Upper lobe of right lung (tissue), 1 donor: ENCODE measurements at places on chromosomes 6 and 20. TPM values are rescaled to one million over a fixed set of nuclear protein-coding genes. Genes with fewer than 3 reads are reported as not detected.

DNA sequence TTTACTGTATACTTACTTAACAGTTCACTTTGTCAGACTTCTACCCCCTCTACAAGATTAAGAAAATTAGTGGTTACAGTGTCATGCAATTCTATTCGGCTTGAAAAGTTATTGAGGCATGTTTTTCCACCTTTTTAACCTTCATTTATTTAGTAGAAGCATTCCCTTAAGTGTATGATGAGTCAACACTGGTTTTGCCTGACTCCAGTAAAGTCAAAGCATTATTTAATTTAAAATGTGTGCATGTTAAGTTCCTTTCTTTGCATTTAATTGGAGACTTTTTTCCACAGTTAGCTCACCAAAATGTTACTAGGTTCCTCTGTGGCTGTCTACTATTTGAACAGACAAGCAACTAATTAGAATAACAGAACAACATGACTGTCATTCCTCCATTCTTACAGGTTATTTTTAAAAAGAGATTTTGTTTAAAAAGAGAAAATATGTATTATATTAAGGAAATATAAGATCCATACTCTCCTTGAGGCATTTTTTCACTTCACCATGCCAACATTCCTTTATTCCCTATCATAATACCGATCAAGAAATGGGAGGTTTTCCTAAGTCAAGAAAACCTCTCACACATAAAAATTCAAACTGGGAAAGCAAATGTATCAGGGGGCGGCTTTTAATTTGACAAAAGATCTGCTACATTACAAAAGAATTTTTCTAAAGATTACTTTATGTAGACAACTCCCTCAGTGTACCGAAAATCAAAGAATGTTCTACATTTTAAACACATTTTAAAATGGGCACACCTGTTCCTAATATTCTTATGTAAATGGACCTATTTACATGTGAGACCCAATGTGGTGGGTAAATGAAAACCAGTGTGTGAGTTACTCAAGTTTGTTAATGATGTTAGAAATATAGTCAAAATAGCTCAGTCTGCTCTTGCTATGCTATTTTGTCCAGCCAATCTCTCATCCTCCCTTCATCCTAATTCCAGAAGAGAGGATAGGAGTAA is 361.2 kb downstream of the UTRN start:
- H3K4me3 ChIP-seq, result no peak overlapping the region
- no peak for DNase-seq
- no peaks in the 10 kb centered on the region for H3K36me3 ChIP-seq
- no peak overlapping the region for H3K27ac ChIP-seq
- no peaks in the 10 kb centered on the region for H3K27me3 ChIP-seq

DNA sequence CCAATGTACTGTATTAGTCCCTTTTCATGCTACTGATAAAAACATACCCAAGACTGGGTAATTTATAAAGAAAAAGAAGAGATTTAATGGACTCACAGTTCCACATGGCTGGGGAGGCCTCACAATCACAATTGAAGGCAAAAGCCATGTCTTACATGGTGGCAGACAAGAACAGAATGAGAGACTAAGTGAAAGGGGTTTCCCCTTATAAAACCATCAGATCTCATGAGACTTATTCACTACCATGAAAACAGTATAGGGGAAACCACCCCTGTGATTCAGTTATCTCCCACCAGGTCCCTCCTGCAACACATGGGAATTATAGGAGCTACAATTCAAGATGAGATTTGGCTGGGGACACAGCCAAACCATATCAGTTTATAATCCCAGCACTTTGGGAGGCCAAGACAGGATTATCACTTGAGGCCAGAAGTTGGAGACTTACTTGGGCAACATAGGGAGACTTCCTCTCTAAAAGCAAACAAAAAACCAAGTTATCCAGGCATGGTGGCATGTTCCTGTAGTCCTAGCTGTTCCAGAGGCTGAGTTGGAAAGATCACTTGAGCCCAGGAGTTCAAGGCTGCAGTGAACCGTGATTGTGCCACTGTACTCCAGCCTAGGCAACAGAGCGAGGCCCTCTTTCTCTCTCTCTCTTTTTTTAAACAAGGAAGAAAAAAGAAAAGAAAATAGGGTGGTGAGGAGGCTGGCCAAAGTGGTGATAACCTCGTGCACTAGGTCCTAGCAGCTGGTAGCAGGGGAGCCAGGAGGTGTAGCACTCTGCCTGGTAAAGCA is 22.9 kb upstream of the DDR1 start:
- H3K36me3 ChIP-seq, result no peaks in the 10 kb centered on the region
- H3K4me3 ChIP-seq, result no peak overlapping the region
- H3K27me3 ChIP-seq, result no peaks in the 10 kb centered on the region

DNA sequence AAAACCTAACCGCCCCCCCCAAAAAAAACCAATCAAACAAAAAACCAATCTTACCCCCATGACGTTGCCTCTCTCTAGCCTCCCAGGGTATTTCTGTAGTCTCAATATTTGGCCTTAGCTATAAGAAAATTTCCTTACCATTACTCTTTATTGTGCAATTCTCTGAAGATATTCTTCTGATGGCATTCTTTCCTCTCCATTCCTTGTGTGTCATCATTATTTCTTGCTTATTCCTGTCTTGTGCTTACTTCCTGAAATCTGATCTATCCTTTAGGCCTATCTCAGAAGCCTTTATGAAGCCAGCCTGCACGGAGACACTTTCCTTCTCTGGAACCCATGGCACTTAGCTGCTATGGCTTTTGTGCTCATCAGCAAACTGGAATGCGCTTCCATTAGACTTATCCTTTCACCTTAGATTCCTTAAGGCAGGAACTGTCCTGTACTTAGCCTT is 65.9 kb upstream of the DDR1 start:
- no peaks in the 10 kb centered on the region for H3K36me3 ChIP-seq
- H3K27ac ChIP-seq, result peak overlapping the region; percentile 42
- H3K4me3 ChIP-seq, result no peak overlapping the region
- DNase-seq, result no peak

GRCh38 chr6:3612341-3613041 is 139.0 kb downstream of the PXDC1 start:
- H3K27ac ChIP-seq, result no peak overlapping the region
- H3K36me3 ChIP-seq, result no peaks in the 10 kb centered on the region
- DNase-seq, result no peak
- H3K4me3 ChIP-seq, result no peak overlapping the region
- no peaks in the 10 kb centered on the region for H3K4me1 ChIP-seq

GRCh38 chr6:143400258-143401067 is 50.0 kb downstream of the ADAT2 start:
- no peaks in the 10 kb centered on the region for H3K36me3 ChIP-seq
- no peak for DNase-seq
- H3K4me1 ChIP-seq, result peaks cover 8% of the 10 kb centered on the region
- no peaks in the 10 kb centered on the region for H3K27me3 ChIP-seq
- no peak overlapping the region for H3K4me3 ChIP-seq

GRCh38 chr20:63895202-63895951 is 451 bp downstream of the DNAJC5 start:
- H3K4me1 ChIP-seq, result peaks cover 36% of the 10 kb centered on the region
- no peaks in the 10 kb centered on the region for H3K27me3 ChIP-seq
- peaks cover 21% of the 10 kb centered on the region for H3K36me3 ChIP-seq
- peak overlapping the region; percentile 70 for H3K4me3 ChIP-seq
- DNase-seq, result no peak
- peak overlapping the region; percentile 86 for H3K27ac ChIP-seq

GRCh38 chr20:6381887-6382286 is 259.1 kb upstream of the FERMT1 start:
- no peaks in the 10 kb centered on the region for H3K4me1 ChIP-seq
- H3K27ac ChIP-seq, result no peak overlapping the region
- no peak overlapping the region for H3K4me3 ChIP-seq
- DNase-seq, result no peak
- no peaks in the 10 kb centered on the region for H3K27me3 ChIP-seq
- H3K36me3 ChIP-seq, result no peaks in the 10 kb centered on the region

GRCh38 chr20:48295966-48296421 is 510.7 kb upstream of the SULF2 start:
- no peaks in the 10 kb centered on the region for H3K27me3 ChIP-seq
- H3K4me1 ChIP-seq, result peaks cover 19% of the 10 kb centered on the region
- no peak overlapping the region for H3K4me3 ChIP-seq
- DNase-seq, result no peak
- no peak overlapping the region for H3K27ac ChIP-seq
- no peaks in the 10 kb centered on the region for H3K36me3 ChIP-seq

DNA sequence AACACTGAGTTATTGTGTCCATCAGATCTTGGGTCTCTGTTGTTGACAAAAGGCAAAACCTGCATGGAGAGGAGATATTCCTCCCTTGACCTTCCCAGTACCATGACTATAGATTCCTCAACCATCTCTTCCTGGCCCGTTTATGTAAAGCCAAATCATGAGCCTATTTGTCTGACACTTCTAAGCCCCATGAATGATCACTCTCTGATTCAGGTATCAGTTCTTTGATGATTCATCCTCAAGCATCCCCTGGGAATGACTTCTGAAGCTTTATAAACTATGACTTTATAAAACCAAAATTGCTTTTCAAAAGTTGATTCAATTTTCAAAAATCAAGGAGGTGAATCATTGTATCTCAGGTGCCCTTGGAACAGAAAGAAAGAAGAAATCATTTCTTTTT is 78.7 kb upstream of the LOC128125822 start:
- no peak for DNase-seq
- H3K27ac ChIP-seq, result no peak overlapping the region
- no peaks in the 10 kb centered on the region for H3K36me3 ChIP-seq
- H3K4me3 ChIP-seq, result no peak overlapping the region
- H3K27me3 ChIP-seq, result no peaks in the 10 kb centered on the region

GRCh38 chr6:116352515-116353471 is 18.0 kb upstream of the DSE start:
- H3K4me3 ChIP-seq, result no peak overlapping the region
- no peaks in the 10 kb centered on the region for H3K27me3 ChIP-seq
- H3K36me3 ChIP-seq, result no peaks in the 10 kb centered on the region

GRCh38 chr6:109794201-109794923 is 103.3 kb downstream of the FIG4 start:
- H3K27ac ChIP-seq, result peak overlapping the region; percentile 40
- no peaks in the 10 kb centered on the region for H3K27me3 ChIP-seq
- peaks cover 9% of the 10 kb centered on the region for H3K36me3 ChIP-seq

DNA sequence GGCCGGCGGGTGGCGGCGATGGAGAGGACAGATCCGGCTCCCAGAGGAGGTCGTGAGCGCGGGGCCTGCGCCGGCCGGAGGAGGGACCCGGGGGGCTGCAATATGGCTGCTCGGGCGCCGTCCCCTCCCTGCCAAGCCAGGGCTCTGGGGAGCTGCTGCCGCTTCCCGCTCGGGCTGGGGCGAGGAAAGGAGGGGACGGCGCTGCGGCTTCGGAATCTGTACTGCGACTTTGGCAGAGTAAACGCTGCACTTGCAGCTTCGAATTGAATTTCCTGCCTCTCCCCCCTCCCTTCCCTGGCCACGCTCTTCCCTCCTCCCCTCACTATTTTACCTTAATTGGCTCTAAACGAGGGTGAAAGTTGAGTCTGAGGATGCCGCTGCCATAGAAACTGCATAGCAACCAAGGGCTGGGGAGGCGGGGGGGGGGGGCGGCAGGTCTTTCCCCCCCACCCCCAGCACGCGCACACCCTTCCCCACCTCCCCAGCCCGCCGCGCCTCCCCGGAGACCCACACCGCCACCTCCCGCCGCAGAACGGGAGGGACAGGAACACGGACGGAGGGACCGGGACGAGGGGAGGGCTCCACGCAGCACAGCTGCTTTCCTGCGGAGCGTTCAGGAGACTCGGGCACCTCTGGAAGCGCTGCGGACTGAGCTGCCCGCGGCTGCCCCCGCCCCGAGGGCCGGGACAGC is 93.9 kb downstream of the RNASET2 start:
- H3K27me3 ChIP-seq, result peaks cover 14% of the 10 kb centered on the region
- H3K27ac ChIP-seq, result no peak overlapping the region
- H3K4me1 ChIP-seq, result peaks cover 12% of the 10 kb centered on the region
- H3K4me3 ChIP-seq, result peak overlapping the region; percentile 50
- no peak for DNase-seq
- H3K36me3 ChIP-seq, result no peaks in the 10 kb centered on the region

Gene SYNDIG1
- total RNA-seq, result not detected

Gene CD40
- 36.8 TPM for total RNA-seq

Gene SLC44A4
- total RNA-seq, result 23.1 TPM

Gene TSHZ2
- 5.2 TPM for total RNA-seq

Gene SIRPG
- 0.81 TPM for total RNA-seq

Gene STMN3
- 12.4 TPM for total RNA-seq

Gene OR2J3
- total RNA-seq, result not detected

Gene KCNG1
- total RNA-seq, result not detected

Gene DEFB123
- not detected for total RNA-seq
